Ovary (tissue), 10 donors: ENCODE measurements at places on chromosomes 7 and 10. TPM values are rescaled to one million over a fixed set of nuclear protein-coding genes. Genes with fewer than 3 reads are reported as not detected.

The CFAP70 gene
- total RNA-seq: 4.9 TPM

The TRPV6 gene
- not detected for total RNA-seq

The ANKRD30A gene
- total RNA-seq: not detected

The SPDYE16 gene
- total RNA-seq: 0.62 TPM

The VPS37D gene
- total RNA-seq: 8.8 TPM

The CPA2 gene
- not detected for total RNA-seq

DNA sequence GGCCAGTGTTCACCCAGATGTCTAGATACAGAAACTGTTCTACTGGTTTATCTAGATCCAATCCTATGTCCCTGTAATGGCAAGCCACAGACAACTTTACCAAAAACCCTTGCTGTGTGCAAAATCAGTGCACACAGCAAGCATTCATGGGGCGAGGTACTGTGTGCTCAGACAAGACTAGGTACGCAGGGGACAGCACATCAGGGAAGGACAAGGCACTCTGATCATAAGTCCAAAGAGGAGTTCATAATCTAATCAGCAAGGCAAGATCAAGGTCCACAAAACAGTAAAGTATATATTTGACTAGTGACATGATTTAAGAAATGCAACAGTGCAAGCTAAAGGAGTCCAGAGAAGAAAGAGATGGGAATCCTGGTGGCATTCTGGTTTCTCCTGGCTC, 25.9 kb downstream of the KCNMA1 start:
- H3K27me3 ChIP-seq: no peaks in the 10 kb centered on the region
- no peak for DNase-seq
- no peak overlapping the region for H3K27ac ChIP-seq
- peaks cover 2% of the 10 kb centered on the region for H3K4me1 ChIP-seq
- no peak overlapping the region for H3K4me3 ChIP-seq

GRCh38 chr10:64209561-64209960, 688.4 kb downstream of the REEP3 start:
- no peaks in the 10 kb centered on the region for H3K36me3 ChIP-seq
- DNase-seq: no peak
- no peaks in the 10 kb centered on the region for H3K4me1 ChIP-seq
- H3K27me3 ChIP-seq: no peaks in the 10 kb centered on the region
- H3K4me3 ChIP-seq: no peak overlapping the region
- no peak overlapping the region for H3K27ac ChIP-seq

DNA sequence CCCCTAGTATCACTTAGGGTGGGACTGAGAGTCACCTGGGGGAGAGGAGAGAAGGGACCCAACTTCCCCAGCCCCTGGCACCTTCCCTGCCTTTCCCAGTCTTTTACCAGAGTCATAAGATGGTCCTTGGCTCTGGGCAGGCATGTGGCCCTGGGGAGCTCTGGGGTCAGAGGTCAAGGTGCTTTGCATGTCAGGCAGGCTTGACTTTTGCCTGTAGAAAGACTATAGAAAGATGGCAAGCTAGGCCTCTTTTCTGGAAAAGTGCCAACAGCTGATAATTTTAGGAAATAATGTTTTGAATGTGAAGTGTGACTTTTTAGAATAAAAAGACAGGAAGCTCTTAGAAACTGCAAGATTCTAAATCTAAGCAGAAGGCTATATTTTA, 67.5 kb downstream of the MKI67 start:
- H3K4me1 ChIP-seq: no peaks in the 10 kb centered on the region
- no peak for DNase-seq
- H3K36me3 ChIP-seq: no peaks in the 10 kb centered on the region
- no peak overlapping the region for H3K27ac ChIP-seq
- no peak overlapping the region for H3K4me3 ChIP-seq

DNA sequence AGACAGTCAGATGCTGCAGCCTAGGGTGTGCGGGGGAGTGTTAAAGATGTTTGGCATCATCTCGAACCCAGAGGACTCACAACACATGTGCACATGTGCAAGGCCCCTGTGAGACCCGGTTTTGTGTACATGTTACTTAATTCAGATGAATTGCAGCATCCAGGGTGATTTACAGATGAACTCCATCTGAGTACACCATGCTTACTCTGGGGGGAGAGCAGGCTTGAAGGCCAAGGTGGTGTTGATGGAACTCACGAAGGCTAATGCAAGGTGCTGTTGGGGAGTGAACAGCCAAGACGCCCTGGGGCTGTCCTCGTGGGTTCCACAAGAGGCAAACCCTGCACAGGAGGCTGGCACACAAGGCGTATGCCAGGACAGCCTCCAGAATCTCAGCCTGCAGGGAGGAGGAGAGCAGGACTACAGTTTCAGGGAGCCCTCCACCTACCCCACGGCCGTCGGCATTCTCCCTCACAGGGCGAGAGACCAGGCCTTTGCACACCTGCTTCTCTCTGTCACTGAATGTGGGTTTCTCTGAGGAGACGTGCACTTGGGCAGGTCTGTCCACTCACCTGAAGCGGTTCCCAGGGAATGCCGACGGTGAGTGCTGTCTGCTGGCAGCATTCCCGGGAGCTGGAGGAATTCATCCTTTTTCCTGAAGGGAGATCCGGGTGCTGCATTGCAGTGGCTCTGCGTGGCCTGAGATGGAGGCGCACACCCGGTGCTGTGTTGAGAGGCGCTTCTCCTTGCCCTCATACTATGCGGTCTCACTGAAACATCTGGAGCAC, 178.5 kb upstream of the RNF32 start:
- H3K4me3 ChIP-seq: no peak overlapping the region
- H3K36me3 ChIP-seq: no peaks in the 10 kb centered on the region
- no peaks in the 10 kb centered on the region for H3K27me3 ChIP-seq
- H3K4me1 ChIP-seq: no peaks in the 10 kb centered on the region
- H3K27ac ChIP-seq: no peak overlapping the region
- no peak for DNase-seq

DNA sequence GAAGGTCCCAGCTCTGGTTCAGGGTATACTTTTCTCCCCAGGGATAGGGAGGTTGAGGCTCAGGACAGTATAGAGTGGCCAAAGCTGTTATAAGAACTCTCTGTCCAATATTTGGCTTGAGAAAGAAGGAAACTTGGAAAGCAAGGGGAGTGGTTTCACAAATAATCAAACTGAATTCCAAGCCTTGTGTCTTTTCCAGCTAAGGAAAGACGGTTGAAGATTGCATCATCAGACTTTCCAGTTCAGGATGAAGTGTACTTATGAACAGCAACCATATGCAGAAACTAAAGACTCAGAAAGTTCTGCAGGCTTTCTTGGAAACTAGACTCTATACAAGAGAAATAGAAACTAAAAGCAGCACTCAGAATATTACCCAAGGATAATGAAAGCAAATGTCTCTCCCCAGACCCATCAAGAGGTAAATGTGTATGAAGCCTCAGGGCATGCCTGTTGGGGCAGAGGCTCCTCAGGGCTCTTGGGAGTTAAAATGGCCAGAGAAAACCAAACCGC, 46.4 kb downstream of the RAMP3 start:
- no peaks in the 10 kb centered on the region for H3K27me3 ChIP-seq
- no peak overlapping the region for H3K27ac ChIP-seq
- no peaks in the 10 kb centered on the region for H3K4me1 ChIP-seq
- H3K4me3 ChIP-seq: no peak overlapping the region
- H3K36me3 ChIP-seq: no peaks in the 10 kb centered on the region
- no peak for DNase-seq

GRCh38 chr10:83617692-83618545, 521.4 kb upstream of the GHITM start:
- no peaks in the 10 kb centered on the region for H3K36me3 ChIP-seq
- H3K4me1 ChIP-seq: no peaks in the 10 kb centered on the region
- no peak for DNase-seq
- H3K27me3 ChIP-seq: no peaks in the 10 kb centered on the region

DNA sequence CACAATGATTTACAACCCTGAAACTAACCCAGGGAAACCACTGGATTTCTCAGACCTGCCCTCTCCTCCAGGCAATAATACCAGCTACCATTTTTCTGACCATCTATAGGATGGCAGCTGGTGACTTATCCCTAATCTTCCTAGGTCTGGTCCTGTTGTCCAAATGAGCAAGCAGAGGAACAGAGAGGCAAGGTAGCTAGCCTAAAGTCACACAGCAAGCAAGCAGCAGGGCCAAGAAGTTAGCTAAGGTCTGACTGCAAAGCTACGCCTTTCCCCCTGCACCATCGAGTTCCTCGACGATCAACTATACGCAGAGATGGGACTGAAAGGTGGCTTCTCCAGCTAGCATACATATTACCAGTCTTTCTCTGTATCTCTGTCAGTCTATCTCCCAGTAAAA, 25.3 kb downstream of the ATXN7L1 start:
- no peak for DNase-seq
- H3K27me3 ChIP-seq: no peaks in the 10 kb centered on the region
- H3K27ac ChIP-seq: no peak overlapping the region
- H3K36me3 ChIP-seq: no peaks in the 10 kb centered on the region

GRCh38 chr7:54931532-54931931, 87.3 kb upstream of the EGFR start:
- H3K27ac ChIP-seq: no peak overlapping the region
- H3K4me3 ChIP-seq: no peak overlapping the region
- no peak for DNase-seq
- H3K36me3 ChIP-seq: no peaks in the 10 kb centered on the region
- no peaks in the 10 kb centered on the region for H3K27me3 ChIP-seq

DNA sequence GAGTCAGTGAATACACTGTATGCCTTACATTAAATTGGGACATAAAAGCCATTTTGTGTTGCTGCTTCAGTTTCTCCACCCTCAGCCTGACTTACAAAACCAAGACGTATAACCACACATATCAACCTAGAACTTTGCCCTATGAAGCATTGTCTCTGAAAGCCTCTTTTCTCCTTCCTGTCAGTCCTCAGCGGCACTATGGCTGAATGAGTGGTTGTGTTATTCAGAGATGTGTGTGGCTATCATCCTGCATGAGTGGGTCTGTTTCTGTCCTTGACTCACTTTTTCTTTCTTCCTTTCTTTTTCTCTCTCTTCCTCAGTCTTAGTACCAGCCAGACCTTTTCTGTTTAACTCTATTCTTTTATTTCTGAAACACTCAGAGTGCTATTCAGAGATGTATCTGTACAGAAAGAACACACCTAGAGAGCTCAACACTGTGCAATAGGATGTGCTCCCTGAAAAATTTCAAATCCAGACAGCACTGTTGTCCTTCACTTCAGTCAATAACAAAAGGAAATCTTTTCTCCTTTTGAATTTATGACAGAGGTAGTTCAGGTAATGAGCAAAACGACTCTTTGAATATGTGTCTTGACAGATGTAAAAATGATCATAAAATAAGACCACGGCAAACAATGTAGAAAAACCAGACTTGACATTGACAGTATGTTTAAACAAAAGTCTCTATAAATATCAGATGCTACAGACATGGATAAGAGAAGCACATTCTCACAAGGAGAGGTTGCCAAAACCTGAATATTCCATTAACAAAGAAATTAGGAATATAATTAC, 163.3 kb upstream of the FEZF1 start:
- no peaks in the 10 kb centered on the region for H3K4me1 ChIP-seq
- no peaks in the 10 kb centered on the region for H3K36me3 ChIP-seq
- H3K27me3 ChIP-seq: no peaks in the 10 kb centered on the region

DNA sequence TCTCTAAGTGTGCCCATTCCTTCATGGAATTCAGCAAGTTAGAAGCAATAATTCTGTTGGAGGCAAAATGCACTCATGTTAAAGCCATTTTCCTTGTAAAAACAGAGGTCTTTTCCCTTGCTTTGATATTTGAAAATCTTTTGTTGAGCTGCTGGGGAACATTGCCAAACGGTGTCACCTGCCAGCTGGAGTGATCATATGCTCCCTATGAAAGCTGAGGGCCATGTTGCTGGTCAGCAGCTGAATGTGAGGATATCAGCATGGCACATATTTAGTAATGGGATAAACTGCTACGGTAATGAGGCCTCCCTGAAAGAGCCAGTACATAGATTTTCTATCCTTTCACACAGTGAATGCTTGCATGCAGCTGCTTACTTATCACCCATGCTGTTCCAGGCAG, 224.3 kb downstream of the THSD7A start:
- no peaks in the 10 kb centered on the region for H3K27me3 ChIP-seq
- no peak overlapping the region for H3K4me3 ChIP-seq
- no peak for DNase-seq
- H3K4me1 ChIP-seq: no peaks in the 10 kb centered on the region

GRCh38 chr10:4648999-4649398, 177.0 kb upstream of the AKR1E2 start:
- no peaks in the 10 kb centered on the region for H3K27me3 ChIP-seq
- H3K27ac ChIP-seq: no peak overlapping the region
- peaks cover 2% of the 10 kb centered on the region for H3K4me1 ChIP-seq

DNA sequence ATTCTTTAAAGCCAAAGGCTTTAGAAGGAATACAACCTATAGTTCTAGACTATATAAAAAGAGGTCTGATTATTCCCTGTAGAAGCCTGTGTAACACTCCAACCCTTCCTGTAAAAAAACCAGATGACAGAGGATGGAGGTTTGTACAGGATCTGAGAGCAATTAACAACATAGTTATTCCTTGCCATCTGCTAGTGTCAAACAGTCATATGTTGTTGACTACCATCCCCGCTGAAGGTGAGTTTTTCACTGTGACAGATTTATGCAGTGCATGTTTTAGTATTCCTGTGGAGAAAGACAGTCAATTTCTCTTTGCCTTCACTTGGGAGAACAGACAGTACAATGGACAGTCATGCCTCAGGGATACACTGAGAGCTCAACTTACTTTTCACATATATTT, 19.0 kb upstream of the SLC26A4 start:
- no peak for DNase-seq
- H3K36me3 ChIP-seq: no peaks in the 10 kb centered on the region
- H3K27me3 ChIP-seq: no peaks in the 10 kb centered on the region
- H3K27ac ChIP-seq: no peak overlapping the region

GRCh38 chr7:39291628-39292410, 274.4 kb upstream of the YAE1 start:
- H3K4me3 ChIP-seq: no peak overlapping the region
- H3K27ac ChIP-seq: no peak overlapping the region
- no peaks in the 10 kb centered on the region for H3K4me1 ChIP-seq
- no peaks in the 10 kb centered on the region for H3K36me3 ChIP-seq
- no peak for DNase-seq

GRCh38 chr10:101032637-101033224, 1.7 kb downstream of the SFXN3 start:
- peak overlapping the region; percentile 91 for H3K27ac ChIP-seq
- no peaks in the 10 kb centered on the region for H3K36me3 ChIP-seq
- H3K4me3 ChIP-seq: peak overlapping the region; percentile 62
- DNase-seq: peak; percentile 67

GRCh38 chr7:96770758-96771157, 61.1 kb upstream of the SEM1 start:
- H3K4me1 ChIP-seq: no peaks in the 10 kb centered on the region
- H3K36me3 ChIP-seq: no peaks in the 10 kb centered on the region
- no peak overlapping the region for H3K27ac ChIP-seq

DNA sequence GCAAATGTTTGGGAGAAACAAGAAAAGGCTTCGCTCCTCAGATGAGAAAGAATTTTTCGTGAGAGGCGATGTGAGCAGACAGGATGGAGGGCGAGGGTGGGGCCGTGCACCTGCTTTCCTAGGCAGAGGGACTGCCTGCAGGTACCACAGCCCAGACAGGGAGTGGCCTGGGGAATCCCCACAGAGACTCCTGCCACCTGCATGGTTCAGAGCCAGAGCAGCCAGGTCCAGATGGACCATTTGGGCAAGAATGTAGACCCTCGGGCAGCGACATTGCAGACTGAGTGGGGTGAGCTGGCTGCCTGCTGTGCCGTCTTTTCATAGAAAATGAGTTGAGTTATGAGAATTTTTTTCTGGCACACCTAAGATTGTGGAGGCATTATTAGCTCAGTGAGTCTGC, 216.8 kb downstream of the SNX10 start:
- no peaks in the 10 kb centered on the region for H3K36me3 ChIP-seq
- no peak for DNase-seq
- no peak overlapping the region for H3K4me3 ChIP-seq
- no peaks in the 10 kb centered on the region for H3K4me1 ChIP-seq
- no peak overlapping the region for H3K27ac ChIP-seq

- DNase-seq: no peak
- H3K27me3 ChIP-seq: no peaks in the 10 kb centered on the region
- H3K27ac ChIP-seq: no peak overlapping the region
- no peaks in the 10 kb centered on the region for H3K4me1 ChIP-seq
- no peak overlapping the region for H3K4me3 ChIP-seq
- no peaks in the 10 kb centered on the region for H3K36me3 ChIP-seq
Observed at GRCh38 chr10:128267581-128267980, 141.4 kb upstream of the MKI67 start.
